ENCODE measurements at places on chromosomes 12 and 14.

DNA sequence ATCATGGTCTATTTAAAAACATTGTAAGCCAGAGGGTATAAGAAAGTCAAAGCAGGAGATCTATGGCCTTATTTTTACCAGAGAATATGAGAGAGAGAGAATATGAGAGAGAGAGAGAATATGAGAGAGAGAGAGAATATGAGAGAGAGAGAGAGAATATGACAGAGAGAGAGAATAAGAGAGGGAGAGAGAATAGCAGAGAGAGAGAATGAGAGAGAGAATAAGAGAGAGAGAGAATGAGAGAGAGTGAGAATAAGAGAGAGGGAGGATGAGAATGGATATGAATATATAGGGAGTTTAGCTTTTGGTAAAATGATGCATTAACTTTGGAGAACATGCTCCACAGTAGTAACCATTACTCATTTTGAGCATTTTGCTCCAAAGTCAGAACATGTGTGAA lies 48.0 kb upstream of the ALG10B start:
- no peak for DNase-seq

- DNase-seq: no peak
These were observed 19.1 kb downstream of the AMN start for GRCh38 chr14:102941419-102942011.

GRCh38 chr12:92596383-92596782 lies 106.4 kb upstream of the PLEKHG7 start:
- DNase-seq: no peak

DNA sequence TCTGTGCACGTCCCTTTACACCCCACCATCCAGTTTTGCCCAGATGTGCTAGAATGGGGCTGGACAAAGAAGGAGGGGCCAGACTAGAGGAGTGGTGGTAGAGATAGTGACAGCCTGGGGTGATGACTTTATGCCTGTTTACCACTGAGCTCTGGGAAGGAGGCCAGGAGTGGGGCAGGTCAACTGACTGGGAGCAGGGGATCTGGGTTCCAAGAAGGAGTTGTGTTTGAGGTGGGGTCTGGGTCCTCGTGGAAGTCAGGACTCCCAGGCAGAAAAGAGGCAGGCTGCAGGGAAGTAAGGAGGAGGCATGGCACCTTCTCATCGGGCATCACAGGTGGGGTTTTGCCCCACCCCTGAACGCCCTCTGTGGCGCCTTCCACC lies 315 bp downstream of the LTB4R2 start:
- DNase-seq: no peak

DNA sequence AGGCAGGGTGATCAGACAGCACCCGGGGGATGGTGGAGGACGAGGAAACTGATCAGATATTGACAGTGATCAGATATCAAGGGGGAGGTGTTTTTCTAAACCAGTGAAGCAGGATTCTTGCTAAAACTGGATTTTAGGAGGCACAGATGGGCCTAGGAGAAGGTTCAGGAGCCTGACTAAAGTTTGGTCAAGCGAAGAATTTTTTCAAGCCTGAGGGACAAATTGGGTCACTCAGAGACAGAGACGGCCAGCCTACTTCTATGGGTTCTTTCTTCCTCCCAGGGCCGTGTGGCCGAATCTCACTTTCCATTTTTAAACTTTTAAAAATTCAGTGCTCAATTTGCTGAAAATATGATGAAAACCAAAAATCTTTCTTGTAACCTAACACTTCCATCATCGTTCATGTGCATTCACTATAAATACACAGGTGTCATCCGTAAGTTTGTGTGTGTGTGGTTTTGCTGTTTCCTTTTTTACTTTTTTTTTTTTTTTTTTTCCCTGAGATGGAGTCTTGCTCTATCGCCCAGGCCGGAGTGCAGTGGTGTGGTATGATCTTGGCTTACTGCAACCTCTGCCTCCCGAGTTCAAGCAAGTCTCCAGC lies 68.5 kb downstream of the RIN3 start:
- no peak for DNase-seq

GRCh38 chr14:49923881-49924280 lies 31.0 kb downstream of the ARF6 start:
- DNase-seq: no peak

- peak; percentile 69 for DNase-seq
These were observed 35.7 kb upstream of the GTF2A1 start for GRCh38 chr14:81256289-81256960.

DNA sequence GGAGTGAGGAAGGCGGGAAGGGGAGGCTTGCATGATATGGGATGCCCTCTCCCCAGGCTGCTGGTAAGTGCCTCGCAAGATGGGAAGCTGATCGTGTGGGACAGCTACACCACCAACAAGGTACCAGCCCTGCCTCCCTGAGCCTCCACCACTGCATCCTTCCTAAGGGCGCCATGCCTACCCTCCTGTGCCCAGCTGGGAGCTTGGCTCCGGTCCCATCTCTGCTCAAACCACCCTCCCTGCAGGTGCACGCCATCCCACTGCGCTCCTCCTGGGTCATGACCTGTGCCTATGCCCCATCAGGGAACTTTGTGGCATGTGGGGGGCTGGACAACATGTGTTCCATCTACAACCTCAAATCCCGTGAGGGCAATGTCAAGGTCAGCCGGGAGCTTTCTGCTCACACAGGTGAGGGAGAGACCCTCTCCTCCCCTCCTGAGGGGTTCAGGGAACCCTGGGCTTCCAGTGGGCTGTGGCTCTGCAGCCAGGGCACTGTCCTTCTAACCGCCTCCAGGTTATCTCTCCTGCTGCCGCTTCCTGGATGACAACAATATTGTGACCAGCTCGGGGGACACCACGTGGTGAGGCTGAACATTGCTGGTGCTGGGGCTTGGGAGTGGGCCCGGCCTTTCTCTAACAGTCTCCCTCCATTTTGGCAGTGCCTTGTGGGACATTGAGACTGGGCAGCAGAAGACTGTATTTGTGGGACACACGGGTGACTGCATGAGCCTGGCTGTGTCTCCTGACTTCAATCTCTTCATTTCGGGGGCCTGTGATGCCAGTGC lies 2.6 kb downstream of the GNB3 start:
- DNase-seq: no peak

- peak; percentile 32 for DNase-seq
These were observed 102.2 kb downstream of the ERC1 start for GRCh38 chr12:1093166-1093751.

DNA sequence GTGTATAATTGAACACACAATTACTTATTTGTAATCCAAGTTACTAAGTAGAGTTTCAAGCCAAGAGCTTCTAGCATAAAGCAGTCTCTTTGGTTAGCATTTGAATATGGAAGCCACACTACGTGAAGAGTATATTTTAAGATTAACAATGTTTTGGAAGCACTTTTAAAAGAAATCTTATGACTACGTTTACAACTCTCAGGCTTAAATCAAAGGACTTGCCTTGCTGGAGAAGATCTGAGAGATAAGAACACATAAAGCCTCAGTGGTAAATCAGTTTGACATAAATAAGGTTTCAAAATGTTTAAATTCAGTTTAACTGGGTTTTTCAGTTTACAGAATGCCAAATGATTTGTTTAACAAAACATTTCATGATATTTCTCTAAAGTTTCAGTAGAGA lies 161.9 kb upstream of the PDE3A start:
- no peak for DNase-seq

- DNase-seq: peak; percentile 96
These were observed 78.3 kb downstream of the LGMN start for GRCh38 chr14:92670160-92670559.

GRCh38 chr12:64810831-64811230 lies 13.6 kb upstream of the TBC1D30 start:
- no peak for DNase-seq

GRCh38 chr14:64198486-64198885 lies 95.7 kb downstream of the ESR2 start:
- no peak for DNase-seq

GRCh38 chr12:107903341-107904061 lies 129.0 kb downstream of the ASCL4 start:
- DNase-seq: no peak

GRCh38 chr12:57472391-57472790 lies 7.3 kb downstream of the ARHGAP9 start:
- no peak for DNase-seq

DNA sequence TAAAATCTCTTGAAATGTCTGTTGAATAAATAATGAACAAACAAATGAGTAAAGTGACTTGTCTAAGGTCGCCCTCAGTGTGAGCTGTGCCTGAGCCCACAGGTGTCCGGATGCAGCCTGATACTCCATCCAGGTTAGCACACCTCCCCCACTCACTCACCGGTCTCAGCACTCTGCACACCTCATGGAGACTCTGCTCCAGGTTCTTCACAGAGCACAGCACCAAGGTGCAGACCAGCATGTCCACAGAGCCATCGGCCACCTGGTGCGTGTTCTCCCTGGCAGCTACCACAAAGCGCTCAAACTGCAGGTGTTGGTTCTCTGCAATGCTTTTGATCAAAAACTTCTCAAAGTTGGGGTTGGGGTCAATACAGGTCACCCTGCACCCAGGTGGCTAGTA lies 4.1 kb upstream of the KRT7 start:
- no peak for DNase-seq

GRCh38 chr12:89273525-89273924 lies 78.8 kb downstream of the DUSP6 start:
- DNase-seq: no peak

- DNase-seq: no peak
These were observed 71.3 kb downstream of the PDE3A start for GRCh38 chr12:20439626-20440025.

GRCh38 chr12:28026701-28027100 lies 54.2 kb upstream of the PTHLH start:
- peak; percentile 21 for DNase-seq

DNA sequence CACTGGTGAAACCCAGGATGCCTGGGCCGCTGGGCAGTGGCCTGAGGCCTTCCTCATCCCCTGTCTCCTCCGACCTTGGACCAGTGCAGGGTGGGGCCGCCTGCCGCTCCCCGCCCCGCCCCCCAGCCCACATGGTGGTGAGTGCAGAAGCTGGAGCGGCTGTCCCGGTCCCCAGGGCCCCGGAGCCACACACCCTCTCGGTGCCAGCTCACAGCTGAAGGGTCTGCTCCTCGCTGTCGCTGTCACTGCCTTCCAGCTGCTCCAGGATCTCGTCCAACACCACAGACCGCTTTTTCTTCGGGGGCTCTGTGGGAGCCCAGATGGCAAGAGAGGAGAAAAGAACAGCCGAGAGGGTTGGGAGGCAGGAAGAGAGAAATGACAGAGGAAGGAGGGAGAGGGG lies 143.1 kb downstream of the RBM19 start:
- no peak for DNase-seq

- DNase-seq: no peak
These were observed 256.5 kb upstream of the NPAS3 start for GRCh38 chr14:32682214-32682613.

DNA sequence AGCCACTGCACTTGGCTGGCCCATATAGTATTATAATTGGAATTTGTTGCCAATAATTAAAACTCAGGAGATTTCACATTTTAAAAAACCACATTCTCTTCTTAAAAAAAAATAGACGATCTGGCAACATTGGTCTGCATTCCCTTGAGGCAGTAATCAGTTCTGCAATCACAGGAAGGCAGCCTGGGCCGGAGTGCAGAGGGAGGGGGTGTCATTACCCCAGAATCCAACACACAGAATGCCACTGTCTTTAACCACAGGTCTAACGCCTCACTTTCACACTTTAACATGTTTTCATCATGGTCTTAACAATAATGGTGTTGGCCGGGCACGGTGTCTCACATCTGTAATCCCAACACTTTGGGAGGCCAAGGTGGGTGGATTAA lies 100.1 kb downstream of the SCARB1 start:
- no peak for DNase-seq

GRCh38 chr12:2054091-2055018 lies 1.6 kb downstream of the CACNA1C start:
- no peak for DNase-seq

GRCh38 chr12:110340706-110341105 lies 59.7 kb downstream of the ATP2A2 start:
- DNase-seq: no peak

DNA sequence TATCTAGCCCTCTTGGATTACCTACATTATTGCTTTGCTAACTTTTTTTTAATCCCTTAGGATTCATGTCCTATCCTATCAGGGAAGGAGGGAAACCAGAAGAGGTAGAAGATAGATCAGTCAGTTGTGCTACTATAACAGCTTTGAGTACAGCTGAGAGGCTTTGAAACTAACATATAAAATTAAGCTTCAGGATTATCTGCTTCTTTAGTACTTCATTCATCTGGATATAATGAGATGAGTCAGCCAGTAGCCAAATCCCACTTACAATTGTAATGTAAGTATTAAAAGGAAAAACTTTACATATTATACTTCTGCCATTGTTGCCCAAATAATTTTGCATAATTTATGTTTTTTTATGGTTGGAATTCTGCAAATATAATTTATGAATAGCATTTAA lies 33.4 kb upstream of the ANO6 start:
- no peak for DNase-seq

DNA sequence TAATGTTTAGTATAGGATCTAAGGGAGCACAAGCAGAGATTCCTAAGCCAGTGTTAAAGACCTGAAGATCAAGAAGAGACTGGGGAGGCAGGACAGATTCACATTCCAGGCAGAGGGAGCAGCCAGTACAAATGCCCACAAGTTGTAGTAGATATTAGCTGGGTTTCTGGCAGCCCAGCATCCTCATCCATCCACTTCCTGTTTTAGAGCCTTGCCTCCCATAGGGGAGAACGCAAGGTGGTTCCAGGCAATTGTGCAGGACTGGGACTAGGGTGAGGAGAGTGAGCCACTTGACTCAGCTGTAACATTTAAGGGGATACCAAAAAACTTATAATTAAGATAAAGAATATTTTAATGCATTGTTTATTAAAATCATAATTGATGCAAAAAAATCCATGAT lies 71.3 kb upstream of the PSMA6 start:
- DNase-seq: no peak

- DNase-seq: peak; percentile 62
These were observed 1176.7 kb upstream of the SEL1L start for GRCh38 chr14:82710267-82710841.

- no peak for DNase-seq
These were observed 67.0 kb downstream of the FBXW8 start for GRCh38 chr12:116977465-116978380.

- DNase-seq: peak; percentile 34
These were observed 124.9 kb upstream of the ATXN7L3B start for GRCh38 chr12:74412606-74413230.

Data from Kasumi-1 (cell line).